ENCODE measurements at places on chromosomes 11 and 22. TPM values are rescaled to one million over a fixed set of nuclear protein-coding genes. Genes with fewer than 3 reads are reported as not detected.

DNA sequence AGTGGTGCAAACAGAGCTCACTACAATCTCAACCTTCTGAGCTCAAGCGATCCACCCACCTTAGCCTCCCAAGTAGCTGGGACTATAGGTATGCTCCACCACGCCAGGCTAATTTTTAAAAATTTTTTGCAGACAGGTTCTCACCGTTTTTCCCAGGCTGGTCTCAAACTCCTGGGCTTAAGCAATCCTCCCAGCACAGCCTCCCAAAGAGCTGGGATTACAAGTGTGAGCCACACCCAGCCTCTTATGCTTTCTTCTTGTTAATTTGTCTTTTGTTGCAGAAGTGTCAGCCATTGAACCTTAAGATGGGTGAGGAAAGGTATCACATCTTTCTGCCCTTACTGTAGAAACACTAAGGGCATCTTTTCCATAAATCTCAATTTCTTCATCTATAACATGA, 34.9 kb downstream of the DENND5A start:
- no peak for DNase-seq

- no peak for DNase-seq
Observed at GRCh38 chr22:49825436-49825835, 2.2 kb downstream of the BRD1 start.

- no peak for DNase-seq
Observed at GRCh38 chr22:32385681-32386080, 26.4 kb downstream of the RTCB start.

GRCh38 chr22:28030473-28030872, 111.4 kb upstream of the PITPNB start:
- peak; percentile 86 for DNase-seq

- DNase-seq: no peak
Observed at GRCh38 chr22:20118300-20119020, 1.4 kb upstream of the TRMT2A start.

GRCh38 chr11:90229791-90230190, 6.9 kb upstream of the CHORDC1 start:
- no peak for DNase-seq

DNA sequence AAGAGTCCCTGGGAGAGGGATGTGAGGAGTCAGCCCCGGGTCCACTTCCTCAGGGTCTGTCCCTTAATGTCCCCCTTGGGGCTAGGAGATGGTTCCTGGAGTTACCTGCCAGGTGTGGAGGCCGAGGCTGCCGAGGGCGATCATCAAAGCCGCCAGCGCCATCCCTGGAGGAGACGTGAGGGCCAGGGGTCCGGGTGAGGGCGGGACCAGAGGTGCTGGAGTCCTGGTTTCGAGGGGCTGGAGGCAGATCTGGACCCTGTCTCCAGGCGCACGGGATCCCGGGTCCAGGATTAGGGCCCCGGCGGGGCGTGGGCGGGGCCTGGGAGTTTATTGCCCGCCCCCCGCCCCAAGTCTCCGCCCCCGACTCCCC, at the start of gene ART5:
ART5 (minus strand) TSS at position 292 of the 370 bp plus-strand sequence; CDS start at position 162, 130 bp downstream.
- DNase-seq: no peak

GRCh38 chr11:76426660-76427059, 18.2 kb upstream of the EMSY start:
- DNase-seq: no peak

KDELR3 gene
- total RNA-seq: 4.4 TPM

MPPED2 gene
- total RNA-seq: 5.6 TPM

SULT4A1 gene
- 0.31 TPM for total RNA-seq

USP28 gene
- total RNA-seq: 19.3 TPM

CASP5 gene
- 2.1 TPM for total RNA-seq
